Peyer's patch (tissue), 4 donors: ENCODE measurements at places on chromosomes 3 and 15.

DNA sequence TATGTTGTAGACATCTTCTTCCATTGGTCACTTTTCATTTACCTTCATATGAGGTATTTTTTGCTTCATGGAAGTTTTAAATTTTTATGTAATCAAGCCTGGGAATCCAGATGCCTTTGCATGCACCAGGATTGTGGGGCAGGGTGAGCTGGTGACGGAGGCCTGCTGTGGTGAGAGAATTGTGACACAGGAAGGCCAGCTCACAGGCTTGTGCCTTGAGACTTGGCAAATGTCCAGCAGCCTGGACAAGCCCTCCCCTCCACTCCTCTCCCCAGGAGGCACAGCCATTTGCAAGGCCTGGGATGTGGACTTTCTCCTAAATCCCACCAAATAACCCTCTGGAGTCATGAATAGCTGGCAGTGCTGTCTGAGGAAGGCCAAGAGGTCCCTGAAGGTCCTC is 67.4 kb downstream of the RHCG start:
- no peaks in the 10 kb centered on the region for H3K27me3 ChIP-seq
- no peak overlapping the region for H3K4me3 ChIP-seq
- DNase-seq: no peak
- no peaks in the 10 kb centered on the region for H3K36me3 ChIP-seq

DNA sequence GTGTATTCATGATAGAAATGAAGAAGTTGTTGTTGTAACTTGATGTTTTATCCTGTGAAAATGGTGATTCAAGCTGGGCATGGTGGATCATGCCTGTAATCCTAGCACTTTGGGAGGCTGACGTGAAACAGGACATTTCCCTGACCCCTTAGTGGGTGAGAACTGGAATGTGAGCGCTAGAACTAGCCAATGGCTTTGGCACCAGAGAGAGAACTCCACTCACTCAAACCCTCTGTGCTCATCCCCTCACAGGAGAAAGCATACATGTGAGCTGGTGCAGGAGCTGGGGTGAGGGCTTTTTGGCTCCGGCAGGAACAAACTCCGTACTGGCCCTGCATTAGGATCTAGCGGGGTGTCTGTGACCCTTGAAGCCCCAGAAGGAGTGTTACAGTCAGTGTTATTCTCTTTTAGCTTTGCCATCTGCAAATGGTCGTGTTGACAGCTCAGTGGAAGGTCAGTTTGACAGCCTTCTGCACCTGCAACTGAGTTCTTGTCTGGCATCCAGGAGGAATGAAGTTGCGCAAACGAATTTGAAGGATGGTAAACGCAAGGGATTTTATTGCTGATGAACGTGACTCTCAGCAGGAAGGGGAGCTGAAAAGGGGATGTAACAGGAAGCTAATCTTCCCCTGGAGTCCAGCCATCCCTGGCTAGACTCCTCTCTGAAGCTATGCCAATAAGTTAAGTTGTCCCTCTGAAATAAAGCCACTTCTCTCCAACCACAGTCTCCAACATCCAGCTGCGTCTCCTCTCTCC is 1016.6 kb upstream of the CADM2 start:
- H3K4me1 ChIP-seq: no peaks in the 10 kb centered on the region
- DNase-seq: no peak

GRCh38 chr3:34053626-34054025 is 255.2 kb downstream of the PDCD6IP start:
- H3K36me3 ChIP-seq: no peaks in the 10 kb centered on the region
- no peak overlapping the region for H3K27ac ChIP-seq
- no peak for DNase-seq
- no peak overlapping the region for H3K4me3 ChIP-seq
- H3K4me1 ChIP-seq: no peaks in the 10 kb centered on the region

- H3K27ac ChIP-seq: no peak overlapping the region
- DNase-seq: no peak
- peaks cover 9% of the 10 kb centered on the region for H3K4me1 ChIP-seq
- no peaks in the 10 kb centered on the region for H3K36me3 ChIP-seq
- no peak overlapping the region for H3K4me3 ChIP-seq
Measured at GRCh38 chr3:46354984-46355383, 1.1 kb downstream of the CCR2 start.

DNA sequence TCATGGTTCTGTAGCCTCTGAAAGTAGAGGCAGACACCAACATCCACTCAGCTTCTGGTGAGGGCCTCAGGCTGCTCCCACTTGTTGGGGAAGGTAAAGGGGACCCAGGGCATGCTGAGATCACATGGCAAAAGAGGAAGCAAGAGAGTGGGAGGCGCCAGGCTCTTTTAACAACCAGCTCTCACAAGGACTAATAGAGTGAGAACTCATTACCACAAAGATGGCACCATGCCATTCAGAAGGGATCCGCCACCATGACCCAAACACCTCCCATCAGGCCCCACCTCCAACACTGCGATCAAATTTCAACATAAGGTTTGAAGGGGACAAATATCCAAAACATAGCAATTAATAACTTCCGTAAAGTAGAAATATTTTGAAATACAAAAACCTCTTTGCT is 192.3 kb downstream of the OCA2 start:
- H3K36me3 ChIP-seq: no peaks in the 10 kb centered on the region
- no peak overlapping the region for H3K4me3 ChIP-seq
- no peak overlapping the region for H3K27ac ChIP-seq
- DNase-seq: no peak

DNA sequence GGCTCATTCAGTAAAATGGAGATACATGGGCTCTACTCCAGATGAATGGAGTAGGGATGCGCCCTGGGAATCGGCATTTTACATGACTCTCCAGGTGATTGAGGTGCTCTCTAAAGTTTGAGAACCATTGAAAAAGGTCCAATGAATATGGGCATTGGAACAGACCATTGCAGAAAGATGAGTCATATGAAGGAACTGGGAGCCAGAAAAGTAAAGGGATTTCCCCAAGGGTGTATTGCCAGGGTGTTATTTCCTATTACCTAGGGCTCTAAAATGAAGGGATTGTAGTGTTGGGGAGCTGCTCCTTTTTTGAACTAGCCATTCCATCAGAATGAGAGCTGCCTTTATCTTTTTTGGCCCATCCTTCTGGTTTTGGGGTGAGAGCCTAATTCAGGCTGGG is 21.7 kb downstream of the CLDN11 start:
- no peak for DNase-seq
- H3K27ac ChIP-seq: no peak overlapping the region
- no peaks in the 10 kb centered on the region for H3K27me3 ChIP-seq
- no peak overlapping the region for H3K4me3 ChIP-seq
- H3K36me3 ChIP-seq: no peaks in the 10 kb centered on the region

- no peak for DNase-seq
- H3K27ac ChIP-seq: no peak overlapping the region
- H3K4me1 ChIP-seq: no peaks in the 10 kb centered on the region
Measured at GRCh38 chr3:55622733-55623132, 135.6 kb upstream of the WNT5A start.
